HS-27A (cell line): ENCODE measurements at places on chromosomes 3 and 15.

GRCh38 chr3:155494332-155494731 lies 200.8 kb upstream of the STRIT1 start:
- DNase-seq: no peak

DNA sequence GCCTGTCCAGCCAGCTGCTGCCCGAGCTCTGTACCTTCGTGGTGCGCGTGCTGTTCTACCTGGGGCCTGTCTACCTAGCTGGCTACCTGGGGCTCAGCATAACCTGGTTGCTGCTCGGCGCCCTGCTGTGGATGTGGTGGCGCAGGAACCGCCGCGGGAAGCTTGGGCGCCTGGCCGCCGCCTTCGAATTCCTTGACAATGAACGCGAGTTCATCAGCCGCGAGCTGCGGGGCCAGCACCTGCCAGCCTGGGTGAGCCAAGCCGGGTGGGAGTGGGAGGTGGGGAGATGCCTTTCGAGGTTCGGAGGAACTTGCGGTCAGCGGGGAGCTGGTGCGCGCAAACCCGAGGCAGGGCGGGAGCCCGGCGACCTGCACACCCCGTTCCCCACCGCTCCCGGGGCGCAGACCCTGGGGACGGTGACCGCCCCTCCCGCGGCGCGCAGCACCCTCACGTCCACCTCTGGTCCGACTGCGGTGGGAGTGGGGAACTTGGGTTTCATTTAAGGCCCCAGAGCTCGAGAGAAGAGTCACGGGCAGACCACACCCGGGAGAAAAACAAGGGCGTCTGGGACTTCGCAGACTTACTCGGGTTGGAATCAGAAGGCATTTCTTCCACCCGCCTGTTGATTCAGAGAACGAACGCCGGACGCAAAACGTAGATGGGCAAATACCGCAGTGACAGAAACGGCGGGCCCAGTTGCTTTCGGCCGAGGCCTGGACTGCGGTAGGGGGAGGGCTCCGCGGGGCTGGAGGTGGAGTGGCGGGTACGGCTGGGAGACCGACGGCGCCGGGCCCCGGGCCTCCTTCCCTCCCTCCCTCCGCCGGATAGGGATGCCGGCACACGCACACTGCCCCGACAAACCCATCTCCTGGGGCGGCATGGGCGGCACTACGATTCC lies 708 bp downstream of the ESYT3 start:
- DNase-seq: no peak

DNA sequence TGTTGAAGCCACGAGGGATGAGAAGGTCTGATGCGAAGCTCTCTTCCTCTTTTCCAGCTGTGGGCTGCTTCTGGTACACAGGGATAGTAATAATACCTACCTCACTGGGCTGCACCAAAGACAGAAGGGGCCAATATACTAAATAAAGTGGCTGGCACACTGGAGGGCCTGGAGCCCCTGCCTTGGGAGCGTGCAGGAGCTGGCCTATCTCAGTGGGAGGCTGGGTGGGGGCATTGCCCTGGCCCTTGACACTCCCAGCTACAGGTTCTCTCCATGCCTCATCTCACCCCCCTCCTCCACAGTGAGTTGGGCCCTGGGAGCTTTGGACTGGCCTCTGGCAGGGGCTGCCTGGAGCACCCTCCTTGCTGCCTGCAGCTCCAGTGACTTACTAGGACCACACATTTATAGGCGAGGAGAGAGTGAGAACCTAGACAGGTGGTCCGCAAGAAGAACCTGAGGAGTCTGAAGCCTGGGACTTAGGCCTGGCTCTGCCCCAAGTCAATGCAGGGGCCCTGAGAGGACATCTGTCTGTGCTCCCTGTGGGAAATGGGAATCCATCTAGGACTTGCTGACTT lies 1.6 kb downstream of the NOX5 start:
- DNase-seq: no peak

DNA sequence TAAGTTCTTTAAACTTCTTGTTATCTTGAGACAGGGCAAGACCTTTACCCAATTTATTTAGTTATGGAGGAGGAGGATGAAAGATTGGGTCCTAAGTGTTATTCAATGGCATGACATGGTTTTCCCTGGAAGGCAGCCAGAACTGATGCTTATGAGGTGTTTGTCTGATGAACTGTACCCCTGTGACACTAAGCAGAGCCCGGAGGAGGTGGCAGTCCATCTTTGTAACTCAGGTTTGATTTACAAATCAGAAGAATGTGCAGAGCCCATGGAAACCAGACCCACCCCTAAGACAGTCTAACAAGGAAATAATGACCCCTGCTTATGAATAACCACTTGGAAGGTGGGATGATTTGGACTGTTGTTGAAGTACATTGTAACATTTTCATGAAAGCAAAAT lies 878.6 kb upstream of the NR2F2 start:
- no peak for DNase-seq

DNA sequence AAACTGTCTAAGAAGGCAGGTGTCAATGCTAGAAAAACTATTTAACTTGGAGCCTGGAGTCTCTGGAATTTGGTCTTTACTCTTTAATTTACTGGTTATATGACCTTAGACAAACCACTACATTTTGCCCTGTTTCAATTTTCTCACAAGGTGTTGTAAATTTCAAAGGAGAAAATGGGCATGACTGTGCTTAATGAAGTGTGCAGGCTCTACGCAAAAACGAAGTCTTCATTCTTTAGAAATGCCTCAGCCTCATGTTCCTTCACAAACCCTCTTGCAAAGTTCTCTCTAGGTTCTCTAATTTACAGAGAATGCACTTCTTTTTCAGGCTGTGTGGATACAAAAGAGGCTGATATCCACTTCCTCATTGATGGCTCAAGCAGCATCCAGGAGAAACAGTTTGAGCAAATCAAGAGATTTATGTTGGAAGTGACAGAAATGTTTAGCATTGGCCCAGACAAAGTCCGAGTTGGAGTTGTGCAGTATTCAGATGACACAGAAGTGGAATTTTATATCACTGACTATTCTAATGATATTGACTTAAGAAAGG lies 39.1 kb downstream of the COL6A5 start:
- DNase-seq: no peak

GRCh38 chr3:66400411-66401156 lies 100.2 kb downstream of the LRIG1 start:
- no peak for DNase-seq

- DNase-seq: no peak
These were observed 84.6 kb downstream of the DGKG start for GRCh38 chr3:186277268-186277909.

DNA sequence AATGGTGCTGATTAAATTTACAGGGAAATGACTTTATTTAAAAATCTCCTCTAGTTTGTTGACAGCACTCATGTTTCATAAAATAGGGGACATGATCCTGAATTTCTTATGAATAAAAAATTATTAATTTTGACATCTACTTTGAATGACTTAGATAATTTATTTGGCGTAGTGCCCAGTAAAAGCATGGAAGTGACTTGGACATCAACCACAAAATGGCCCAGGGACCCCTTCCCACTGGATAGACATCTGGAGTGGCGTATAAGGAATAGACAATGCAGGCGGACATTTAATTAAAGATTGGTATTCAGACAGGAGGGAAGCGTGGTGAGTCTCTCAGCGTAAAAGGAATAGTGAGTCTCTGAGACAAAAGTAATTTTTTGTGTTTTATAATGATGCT lies 79.8 kb downstream of the ADAMTSL3 start:
- no peak for DNase-seq

DNA sequence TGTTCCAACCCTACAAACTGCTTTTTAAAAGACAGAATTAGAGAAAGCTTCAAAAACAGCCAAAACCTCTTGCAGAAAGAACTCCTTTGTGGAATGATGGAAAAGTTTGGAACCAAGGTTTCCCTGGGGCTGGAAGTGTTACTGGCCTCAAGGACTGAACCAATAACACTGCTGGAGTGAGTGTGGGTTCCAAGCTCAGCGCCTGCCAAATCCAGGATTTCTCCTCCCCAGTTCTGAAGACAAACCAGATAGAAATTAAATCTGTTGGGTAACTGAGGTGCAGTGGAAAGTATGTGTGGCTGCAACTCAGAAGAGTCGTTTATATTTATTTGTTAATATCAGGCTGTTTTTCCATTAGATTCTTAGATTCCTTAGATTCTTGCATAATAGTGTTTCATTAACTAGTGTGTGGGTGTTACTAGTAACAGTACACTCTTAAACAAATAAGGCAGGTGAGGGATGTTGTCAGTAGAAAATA lies 66.5 kb upstream of the FNDC3B start:
- DNase-seq: no peak

DNA sequence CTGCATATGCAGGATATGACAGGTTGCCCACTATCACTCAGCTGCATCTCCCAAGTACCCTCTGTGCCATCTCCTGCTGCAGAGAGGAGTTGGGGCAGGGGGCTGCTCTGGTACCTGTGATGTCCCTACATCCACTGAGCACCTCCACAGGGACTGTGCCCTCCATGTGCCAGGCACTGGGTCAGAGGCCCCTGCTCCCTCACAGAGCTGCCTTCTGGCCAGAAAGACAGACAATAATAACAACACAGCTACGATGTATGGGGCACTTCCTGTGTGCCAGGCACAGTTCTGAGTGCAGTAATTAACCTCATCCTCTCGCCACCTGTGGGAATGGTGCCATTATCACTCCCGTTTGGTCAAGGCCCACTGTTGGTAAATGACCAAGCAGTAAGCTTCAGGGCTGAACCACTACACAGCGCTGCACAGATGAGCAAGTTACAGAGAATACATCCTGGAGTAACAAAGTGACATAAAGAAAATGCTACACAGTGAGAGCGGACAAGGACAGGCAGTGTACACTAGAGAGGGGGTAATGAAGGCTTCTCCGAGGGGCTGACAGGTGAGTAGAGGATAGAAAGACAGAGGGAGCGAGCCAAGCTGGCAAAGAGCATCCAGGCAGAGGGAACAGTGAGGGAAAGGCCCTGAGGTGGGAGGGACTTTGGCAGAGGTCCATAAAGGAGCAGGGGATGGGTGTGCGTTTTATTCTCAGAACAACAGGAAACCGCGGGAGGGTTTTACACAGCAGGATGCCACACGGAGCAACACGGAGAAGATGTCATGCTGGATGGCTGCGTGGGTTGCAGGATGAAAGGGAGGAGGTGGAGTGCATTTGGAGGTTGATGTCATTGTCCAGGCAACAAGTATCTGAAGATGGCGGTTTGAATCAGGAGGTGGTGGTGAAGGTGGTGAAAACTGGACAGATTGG lies 13.6 kb downstream of the WNT7A start:
- DNase-seq: no peak

DNA sequence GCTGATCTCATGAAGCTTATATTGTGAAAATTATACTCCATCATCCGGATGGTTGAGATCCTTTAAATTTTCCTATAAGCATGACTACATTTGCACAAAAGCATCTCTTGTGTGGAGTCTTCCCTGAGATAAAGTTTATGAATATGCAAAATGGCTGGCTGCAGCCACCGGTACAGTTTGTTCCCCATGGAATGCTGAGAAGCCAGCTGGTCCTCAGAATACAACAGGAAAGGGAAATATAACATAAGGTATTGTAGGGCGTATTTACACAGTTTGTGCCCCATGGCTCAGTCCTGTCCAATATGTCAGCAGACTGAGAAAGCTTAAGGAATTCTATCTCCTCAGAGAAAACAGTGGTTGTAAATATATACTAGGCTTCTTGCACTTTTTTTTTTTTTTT lies 468.6 kb downstream of the CNTN6 start:
- no peak for DNase-seq

DNA sequence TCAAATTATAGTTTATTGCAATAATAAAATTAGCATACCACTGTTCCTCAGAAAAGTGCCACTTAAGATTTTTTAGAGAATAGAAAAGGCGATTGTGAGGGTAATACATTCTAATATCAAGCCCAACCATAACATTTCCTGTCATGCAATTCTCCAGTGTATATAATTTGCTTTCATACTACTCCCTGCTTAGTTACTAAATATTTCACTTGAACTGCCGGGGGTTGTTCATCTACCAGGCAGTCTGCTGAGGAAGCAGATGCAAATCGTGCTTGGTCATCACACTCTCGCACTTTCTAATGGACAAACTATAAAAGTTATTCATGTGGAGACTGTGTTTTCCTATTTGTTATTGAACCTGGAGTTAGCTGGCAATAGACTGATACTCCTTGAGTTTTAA lies 645.6 kb upstream of the CBLB start:
- no peak for DNase-seq

DNA sequence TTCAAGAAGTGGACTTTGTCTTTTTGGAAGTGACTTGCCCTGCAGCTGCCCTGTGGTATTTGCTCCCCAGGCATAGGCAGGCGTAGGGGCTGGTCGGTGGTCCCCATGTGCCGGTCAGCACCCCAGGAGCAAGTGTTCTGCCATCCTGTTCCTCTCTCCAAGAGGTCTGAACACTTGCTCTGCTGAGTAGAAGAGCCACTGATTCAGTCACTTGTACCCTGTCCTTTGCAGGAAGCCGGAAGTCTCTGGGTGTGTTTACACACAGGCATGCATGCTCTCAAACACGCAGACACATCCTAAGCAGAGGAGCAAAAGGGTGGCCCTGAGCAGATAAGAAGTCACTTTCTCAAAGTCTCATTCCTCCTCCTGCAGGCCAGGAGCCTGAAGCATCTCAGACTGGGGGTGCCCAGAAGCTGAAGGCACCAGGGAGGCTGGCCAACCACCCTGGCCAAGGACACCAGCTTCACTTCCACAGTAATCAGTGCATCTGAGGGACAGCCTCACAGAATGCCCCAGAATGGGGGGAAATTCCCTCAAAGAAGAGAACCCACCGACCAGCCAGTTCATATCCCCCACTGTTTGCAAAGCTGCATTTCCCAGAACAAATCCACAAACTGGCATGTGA lies 88.7 kb upstream of the POMGNT2 start:
- DNase-seq: no peak

DNA sequence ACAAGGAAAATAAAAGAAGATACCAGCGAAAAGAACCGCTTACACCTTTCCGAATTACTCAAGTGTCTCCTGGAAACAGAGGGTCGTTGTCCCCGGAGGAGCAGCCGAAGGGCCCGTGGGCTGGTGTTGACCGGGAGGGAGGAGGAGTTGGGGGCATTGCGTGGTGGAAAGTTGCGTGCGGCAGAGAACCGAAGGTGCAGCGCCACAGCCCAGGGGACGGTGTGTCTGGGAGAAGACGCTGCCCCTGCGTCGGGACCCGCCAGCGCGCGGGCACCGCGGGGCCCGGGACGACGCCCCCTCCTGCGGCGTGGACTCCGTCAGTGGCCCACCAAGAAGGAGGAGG lies 325 bp downstream of the ALCAM start:
- no peak for DNase-seq

DNA sequence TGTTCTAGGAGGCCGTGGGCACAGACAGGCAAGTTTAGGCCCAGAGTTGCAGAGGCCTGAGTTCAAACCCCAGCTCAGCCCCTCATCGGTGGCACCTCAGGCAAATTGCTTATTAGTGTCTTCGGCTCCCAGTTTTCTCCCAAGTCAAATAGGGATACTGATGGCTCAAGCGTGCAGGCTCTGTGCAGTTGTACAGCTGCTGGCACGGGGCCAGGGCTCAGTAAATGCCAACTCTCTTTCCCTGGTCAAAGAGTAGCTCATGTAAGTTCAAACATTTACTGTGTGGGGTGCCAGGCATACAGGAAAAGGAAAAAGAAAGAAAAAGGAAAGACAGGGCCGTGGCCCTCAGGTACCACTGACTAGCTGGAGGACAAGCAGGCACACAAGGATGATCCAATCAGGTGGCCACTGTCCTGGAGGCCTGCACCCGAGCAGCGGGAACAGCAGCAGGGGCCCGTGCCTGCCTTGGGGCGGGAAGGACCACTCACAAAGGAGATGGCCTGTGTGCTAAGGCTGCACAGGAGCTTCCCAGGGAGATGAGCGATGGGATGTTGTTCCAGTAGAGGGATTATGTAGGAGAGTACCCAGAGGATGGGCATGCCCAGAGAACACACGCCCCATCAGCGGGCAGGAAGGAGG lies 70.8 kb downstream of the TBC1D2B start:
- DNase-seq: no peak

- DNase-seq: no peak
These were observed 12.4 kb downstream of the BMF start for GRCh38 chr15:40096094-40096891.
